ENCODE measurements at places on chromosomes 5 and 9. TPM values are rescaled to one million over a fixed set of nuclear protein-coding genes. Genes with fewer than 3 reads are reported as not detected.

DNA sequence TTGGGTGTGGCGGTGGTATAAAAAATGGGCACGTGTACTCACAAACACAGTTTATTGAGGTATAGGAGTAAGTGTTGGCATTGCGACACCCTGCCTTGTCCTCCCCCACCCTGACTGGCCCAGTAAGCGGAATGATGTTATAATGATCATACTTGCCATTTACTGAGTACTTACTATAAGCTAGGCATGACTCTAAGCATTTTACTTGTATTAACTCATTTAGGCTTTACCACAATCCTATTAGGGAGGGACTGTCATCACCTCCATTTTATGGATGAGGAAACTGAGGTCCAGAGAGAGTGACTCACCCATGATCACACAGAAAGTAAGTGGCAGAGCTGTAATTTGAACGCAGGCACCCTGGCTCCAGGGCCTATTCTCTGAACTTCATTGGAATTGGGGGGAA, 2.3 kb downstream of the SMIM3 start:
- peak; percentile 83 for DNase-seq

GRCh38 chr5:17992291-17992690, 358.0 kb downstream of the TAF11L14 start:
- no peak for DNase-seq

- no peak for DNase-seq
Observed at GRCh38 chr9:4538621-4539020, 48.4 kb downstream of the SLC1A1 start.

DNA sequence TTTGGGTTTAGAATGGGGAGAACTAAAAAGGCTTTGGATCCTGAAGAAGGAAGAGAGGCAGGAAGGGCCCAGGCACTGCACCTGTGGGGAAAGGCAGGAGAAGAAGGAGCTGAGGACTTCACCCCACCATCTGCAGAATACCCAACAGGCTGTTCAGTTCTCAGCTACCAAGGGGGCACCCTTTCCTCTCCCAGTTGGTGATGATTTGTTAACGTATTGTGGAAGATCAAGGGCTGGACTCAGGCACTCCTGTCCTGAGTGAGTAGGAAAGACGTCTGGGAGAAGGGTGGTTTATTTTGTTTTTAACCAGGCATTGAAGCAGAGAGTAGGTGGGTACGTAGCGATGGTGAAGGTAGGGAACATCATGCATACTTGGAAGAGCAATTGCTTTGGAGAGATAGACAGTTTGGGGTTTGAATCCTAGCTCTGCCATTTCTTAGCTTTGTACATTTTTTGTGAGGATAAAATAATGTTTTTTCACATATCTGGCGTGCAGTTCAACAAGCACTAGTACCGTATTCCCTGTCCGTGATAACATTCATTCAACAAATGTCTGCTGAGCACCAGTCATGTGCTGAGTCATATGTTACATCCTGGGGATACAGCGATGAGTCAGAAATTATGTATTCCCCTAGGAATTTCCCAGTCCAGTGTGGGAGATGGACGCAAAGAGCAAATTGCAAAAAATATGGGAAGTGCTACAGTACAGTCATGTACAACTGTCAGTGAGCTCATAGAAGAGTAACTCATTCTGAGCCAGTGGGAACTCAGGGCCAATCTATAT, 2.1 kb downstream of the MSANTD3 start:
- peak; percentile 97 for DNase-seq

GRCh38 chr9:70753311-70753710, 338.9 kb upstream of the KLF9 start:
- no peak for DNase-seq

DNA sequence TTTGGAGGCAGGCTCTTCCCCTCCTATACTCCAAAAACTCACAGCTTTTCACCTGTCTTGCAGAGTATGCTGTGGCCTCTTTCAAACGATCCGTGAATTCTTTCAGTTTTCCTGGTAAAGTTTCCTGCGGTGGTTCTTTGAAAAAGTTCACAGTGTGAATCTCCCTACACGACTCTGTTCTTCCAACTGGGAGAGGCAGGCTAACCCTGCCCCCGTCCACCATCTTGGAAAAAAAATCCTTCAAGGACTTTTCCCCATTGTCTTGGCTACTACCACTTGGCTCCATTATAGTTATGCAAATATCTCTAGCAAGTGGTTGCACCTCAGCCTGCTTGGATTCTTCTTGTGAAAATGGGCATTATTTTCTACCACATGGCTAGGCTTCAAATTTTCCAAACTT, 382.6 kb downstream of the AGTPBP1 start:
- no peak for DNase-seq

GRCh38 chr5:130109152-130109551, 204.9 kb downstream of the CHSY3 start:
- no peak for DNase-seq

DNA sequence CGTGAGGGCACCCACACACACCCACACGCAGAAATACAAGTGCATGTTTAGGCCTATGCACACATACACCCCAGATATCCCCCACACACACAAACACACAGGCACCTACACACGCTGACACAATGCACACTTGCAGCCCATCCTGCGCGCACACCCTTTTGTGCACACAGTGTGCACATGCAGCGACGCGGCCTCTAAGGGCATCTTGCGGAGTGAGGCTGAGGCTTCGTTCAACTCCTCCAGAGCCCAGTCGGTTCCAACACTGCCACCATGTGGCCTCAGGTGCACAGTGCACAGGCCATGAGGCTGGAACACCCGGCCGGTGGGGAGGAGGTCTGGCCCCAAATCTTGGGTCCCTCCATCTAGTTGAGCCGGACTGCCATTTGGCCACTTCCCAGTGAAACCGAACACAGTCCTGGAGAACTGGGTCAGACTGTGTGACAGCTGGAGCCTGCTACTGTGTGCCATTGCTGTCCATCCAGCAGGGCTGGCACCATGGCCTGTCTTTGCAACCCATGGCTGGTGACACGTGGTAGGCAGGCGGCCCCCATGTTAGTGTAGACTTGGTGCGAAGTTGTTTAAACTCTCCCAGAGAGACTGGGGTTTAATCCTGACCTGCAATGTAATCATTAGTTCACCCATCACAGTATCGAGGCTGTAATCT, 97.7 kb upstream of the MVB12B start:
- peak; percentile 84 for DNase-seq

DNA sequence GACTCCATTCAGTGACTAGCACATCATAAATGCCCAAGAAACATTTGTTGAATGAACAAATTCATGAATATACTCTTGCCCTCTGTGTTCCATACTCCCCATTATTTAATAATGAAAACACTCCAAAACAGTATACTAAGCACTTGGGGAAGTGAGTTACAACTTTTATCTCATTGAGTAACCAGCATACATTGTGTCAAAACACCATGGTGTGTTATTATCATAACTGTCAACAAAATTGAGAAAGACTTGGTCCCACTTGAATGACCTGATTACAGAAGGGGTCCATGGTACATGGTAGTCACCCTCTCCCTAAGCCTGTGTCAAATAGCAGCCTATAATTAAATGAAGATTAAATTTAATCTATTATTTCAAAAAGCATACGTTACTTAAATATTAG, 16.2 kb downstream of the ANKH start:
- no peak for DNase-seq

DNA sequence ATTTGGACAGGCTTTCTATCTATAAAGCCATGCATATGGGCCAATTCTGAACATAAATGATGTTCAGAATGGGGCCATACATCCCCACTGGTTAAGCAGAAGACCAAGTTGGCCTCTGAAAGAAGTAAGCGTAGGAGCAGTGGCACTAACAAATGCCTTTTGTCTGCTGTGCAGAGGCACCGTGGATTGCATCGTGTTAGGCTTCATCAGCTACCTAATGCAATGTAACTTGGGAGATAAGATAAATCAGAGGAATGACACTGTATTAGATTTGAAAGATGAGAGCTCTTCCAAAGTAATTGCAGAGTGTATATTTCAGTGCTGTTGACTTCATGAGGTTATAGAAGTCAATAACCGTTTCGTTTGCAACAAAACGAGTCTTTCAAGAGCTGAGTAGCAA, 148.1 kb downstream of the PARP8 start:
- no peak for DNase-seq

GRCh38 chr5:131825404-131826013, 28.7 kb upstream of the FNIP1 start:
- DNase-seq, result no peak

- no peak for DNase-seq
Observed at GRCh38 chr9:107633406-107633805, 143.8 kb upstream of the KLF4 start.

- DNase-seq, result peak; percentile 91
Observed at GRCh38 chr5:65721720-65722574, at the start of the genes NLN and SGTB. Gene NLN, plus strand, starts transcription at chr5:65722205. Its CDS starts 169 bp downstream, at chr5:65722374. Gene SGTB, minus strand, starts transcription at chr5:65722109. Its CDS starts 1,302 bp downstream, at chr5:65720807.

- no peak for DNase-seq
Observed at GRCh38 chr9:87290241-87291052, 207.2 kb upstream of the DAPK1 start.

- no peak for DNase-seq
Observed at GRCh38 chr9:3698531-3698930, 172.7 kb upstream of the RFX3 start.

DNA sequence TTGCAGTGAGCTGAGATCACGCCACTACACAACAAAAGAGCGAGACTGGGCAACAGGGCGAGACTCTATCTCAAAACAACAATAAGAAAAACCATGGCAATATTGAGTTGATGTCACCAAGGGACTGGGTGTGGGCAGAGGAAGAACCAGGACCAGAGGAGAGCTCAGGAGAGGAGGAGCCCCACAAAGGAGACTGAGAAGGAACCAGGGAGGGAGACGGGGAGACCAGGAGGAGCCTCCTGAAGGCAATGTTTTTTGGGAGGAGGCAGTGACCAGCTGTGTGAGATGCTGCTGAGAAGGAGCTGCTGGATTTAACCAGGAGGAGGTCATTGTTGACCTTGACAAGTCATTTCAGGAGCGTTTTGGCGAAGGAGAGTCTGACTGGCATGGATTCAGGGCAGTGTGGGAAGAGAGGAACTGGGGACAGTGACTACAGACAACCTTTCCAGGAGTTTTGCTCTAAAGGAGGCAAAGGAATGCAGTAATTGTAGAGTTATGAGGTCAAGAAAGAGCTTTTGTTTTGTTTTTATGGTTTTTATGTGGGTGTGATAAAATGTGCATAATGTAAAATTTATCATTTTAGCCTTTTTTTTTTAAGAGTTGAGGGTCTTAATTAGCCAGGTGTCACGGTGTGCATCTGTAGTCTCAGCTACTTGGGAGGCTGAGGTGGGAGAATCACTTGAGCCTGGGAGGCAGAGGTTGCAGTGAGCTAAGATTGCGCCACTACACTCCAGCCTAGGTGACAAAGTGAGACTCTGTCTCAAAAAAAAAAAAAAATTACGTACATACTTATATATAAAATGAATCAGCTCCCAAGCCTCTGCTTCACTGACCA, 17.9 kb downstream of the TRUB2 start:
- no peak for DNase-seq

GRCh38 chr9:3946840-3947587, 352.9 kb downstream of the GLIS3 start:
- DNase-seq, result no peak

- DNase-seq, result no peak
Observed at GRCh38 chr5:117488976-117489500, 914.4 kb upstream of the SEMA6A start.

DNA sequence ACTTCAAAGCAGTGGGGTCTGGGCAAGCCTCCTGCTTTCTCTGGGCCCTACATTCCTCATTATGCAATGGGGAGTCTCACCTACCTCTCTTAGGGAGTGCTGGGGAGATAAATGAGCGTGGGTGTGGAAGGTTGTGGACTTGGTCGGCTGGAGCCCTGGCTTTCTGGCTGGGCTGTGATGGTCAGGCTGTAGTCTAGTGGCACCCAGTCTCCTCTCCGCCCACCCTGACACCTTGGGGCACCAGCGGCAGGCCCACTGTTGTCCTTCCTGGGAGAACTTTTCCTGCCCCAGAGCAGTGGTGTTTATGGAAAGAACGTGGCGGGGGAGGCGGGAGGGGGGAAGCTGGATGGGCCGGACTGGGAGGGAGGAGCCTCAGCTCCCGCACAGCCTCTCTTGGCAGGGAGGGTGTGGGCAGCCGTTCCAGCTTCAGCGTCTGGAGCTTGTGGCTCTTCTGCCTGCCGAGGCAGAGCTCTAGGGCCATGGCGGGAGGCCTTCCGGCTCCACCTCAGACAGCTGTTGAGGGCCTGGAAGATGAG, 4.1 kb downstream of the PTGS1 start:
- DNase-seq, result peak; percentile 46

DNA sequence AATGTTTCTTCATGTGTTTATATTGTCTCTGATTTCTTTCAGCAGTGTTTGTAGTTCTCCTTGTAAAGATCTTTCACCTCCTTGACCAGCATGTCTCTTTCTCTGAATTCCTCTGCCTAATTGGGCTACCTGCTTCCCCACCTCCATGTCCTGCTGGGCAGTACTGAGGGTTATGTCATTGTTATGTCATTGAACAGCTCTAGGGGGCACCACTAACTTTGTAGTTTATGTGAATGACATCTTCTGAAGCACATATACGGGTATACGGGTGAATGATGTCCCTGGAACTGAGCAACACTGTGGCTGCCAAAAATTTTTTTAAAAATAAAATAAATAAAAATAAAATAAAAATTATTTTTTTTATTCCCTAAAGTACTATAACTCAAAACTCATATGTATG, 16.9 kb upstream of the SNCAIP start:
- no peak for DNase-seq

GRCh38 chr5:89377767-89378455, 494.9 kb upstream of the MEF2C start:
- DNase-seq, result no peak

DNA sequence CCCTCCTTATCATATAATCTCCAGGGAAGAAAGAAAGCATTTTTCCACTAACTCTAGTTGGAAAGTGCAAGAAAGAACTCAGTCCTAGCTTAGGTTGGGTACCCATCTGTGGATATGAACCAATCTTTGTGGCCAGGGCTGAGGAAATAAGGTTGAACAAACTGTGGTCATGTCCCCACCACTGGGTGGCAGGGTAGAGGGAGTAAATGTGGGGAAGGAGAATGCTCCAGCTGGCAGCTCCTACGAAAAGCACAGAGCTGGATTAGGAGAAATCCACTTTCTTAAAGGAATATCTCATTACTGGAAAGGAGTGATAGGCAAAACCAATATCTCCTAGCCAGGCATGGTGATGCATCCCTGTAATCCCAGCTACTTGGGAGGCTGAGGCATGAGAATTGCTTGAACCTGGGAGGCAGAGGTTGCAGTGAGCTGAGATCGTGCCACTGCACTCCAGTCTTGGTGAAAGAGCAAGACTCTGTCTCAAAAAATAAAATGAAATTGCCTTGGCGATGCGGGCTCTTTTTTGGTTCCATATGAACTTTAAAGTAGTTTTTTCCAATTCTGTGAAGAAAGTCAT, 175.1 kb downstream of the CCDC192 start:
- peak; percentile 51 for DNase-seq

GRCh38 chr5:14685757-14686156, 21.2 kb downstream of the OTULIN start:
- DNase-seq, result peak; percentile 27

GRCh38 chr5:61630908-61631307, 298.9 kb downstream of the ZSWIM6 start:
- no peak for DNase-seq

- peak; percentile 91 for DNase-seq
Observed at GRCh38 chr5:43034591-43034968, 5.5 kb downstream of the ANXA2R start.

Gene KIF4B
- total RNA-seq, result 0.17 TPM

Gene LHFPL2
- total RNA-seq, result 22.9 TPM

Gene ORM2
- not detected for total RNA-seq

Gene GADD45G
- total RNA-seq, result 9.3 TPM

Gene WNK2
- 2.8 TPM for total RNA-seq

Gene SOX30
- 0.11 TPM for total RNA-seq

Gene CACNA1B
- total RNA-seq, result 0.23 TPM

Gene TSSK1B
- total RNA-seq, result not detected

Gene SLC2A6
- total RNA-seq, result 30.9 TPM

Gene TSLP
- total RNA-seq, result 0.03 TPM

Gene RGS7BP
- total RNA-seq, result 0.09 TPM

Gene PCDHB5
- total RNA-seq, result 20.6 TPM

Gene UQCRQ
- total RNA-seq, result 294 TPM

Gene FIBCD1
- total RNA-seq, result 11.0 TPM

Gene EIF4E1B
- total RNA-seq, result not detected

Measured in Daoy (cell line).